ENCODE measurements at places on chromosomes 7 and 10.

- H3K36me3 ChIP-seq = no peaks in the 10 kb centered on the region
- H3K27ac ChIP-seq = no peak overlapping the region
- no peak overlapping the region for H3K4me3 ChIP-seq
Observed at GRCh38 chr10:93071177-93071472, 2.6 kb upstream of the CYP26A1 start.

GRCh38 chr7:15854841-15855524, 168.5 kb upstream of the MEOX2 start:
- DNase-seq = no peak
- H3K4me3 ChIP-seq = no peak overlapping the region
- H3K4me1 ChIP-seq = no peaks in the 10 kb centered on the region
- H3K27ac ChIP-seq = no peak overlapping the region
- H3K27me3 ChIP-seq = no peaks in the 10 kb centered on the region

GRCh38 chr10:71423901-71424300, 27.2 kb downstream of the CDH23 start:
- no peak overlapping the region for H3K4me3 ChIP-seq
- no peaks in the 10 kb centered on the region for H3K4me1 ChIP-seq
- DNase-seq = no peak

DNA sequence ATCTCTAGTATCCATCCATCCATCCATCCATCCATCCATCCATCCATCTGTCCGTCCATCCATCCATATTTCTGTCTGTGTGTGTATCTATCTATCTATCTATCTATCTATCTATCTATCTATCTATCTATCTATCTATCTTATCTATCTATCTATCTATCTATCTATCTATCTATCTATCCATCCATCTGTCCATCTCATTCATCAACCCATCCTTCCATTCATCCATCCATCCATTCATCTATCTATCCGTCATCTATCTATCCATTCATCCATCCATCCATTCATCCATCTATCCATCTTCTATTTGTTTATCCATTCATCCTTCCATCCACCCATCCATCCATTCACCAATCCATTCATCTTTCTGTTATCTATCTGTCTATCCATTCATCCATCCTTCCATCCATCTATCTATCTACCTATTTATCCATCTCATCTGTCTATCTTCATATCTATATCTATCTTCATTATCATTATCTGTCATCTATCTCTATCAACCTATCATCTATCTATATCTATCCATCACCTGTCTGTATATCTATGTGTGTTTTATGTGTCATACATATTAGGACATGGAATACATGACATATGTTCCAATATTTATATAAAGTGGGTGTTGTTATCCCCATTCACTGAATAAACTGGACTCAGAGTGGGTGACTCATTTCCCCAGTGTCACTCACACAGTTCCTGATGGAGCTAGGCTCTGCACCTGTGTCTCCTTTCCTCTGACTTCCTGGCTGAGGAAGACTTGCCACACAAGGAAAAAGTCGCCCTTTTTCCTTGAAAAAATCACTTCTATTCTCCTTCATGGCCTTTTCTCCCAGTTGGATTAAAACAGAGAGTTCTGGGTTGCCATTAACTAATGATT, 200.1 kb downstream of the CCDC3 start:
- H3K27me3 ChIP-seq = no peaks in the 10 kb centered on the region
- H3K4me1 ChIP-seq = no peaks in the 10 kb centered on the region
- H3K36me3 ChIP-seq = no peaks in the 10 kb centered on the region
- DNase-seq = no peak
- no peak overlapping the region for H3K4me3 ChIP-seq

DNA sequence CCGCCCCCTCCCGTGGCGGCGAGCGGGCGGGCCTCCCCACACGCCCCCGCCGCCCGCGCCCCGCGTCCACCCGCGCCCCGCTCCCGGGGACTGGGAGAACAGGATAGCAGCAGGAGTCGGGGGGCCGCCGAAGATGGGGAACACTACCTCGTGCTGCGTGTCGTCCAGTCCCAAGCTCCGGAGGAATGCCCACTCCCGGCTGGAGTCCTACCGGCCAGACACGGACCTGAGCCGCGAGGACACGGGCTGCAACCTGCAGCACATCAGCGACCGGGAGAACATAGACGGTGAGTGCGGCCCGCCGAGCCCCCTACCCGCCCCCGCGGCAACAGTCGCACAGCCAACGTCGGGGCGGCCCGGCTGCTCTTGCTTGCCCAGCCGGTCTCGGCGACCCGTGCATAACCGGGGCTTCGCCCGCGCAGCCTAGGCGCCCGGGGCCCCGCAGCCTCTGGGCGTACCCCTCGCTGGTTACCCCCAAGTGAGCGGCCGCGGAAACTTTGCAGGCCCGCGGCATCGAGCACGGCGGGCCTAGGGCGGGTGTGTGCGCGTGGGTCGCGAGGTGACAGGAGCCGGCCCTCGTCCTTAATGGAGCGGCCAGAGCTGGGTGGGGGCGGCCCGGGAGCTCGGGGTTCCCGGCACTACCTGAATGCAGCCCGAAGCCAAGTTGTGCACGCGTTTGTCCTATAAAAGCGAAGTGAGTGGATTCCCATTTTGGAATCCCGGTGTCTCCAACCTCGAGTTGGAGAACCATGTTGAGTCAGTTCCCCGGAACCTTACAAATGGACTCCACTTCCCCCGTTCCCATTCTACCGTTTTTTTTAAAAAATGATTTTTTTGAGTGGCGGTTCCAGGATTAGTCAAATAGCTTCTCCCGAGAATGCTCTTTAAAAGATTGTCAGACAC, 863 bp downstream of the CCNY start:
- peak; percentile 28 for DNase-seq
- no peaks in the 10 kb centered on the region for H3K36me3 ChIP-seq
- H3K4me3 ChIP-seq = peak overlapping the region; percentile 80
- peaks cover 29% of the 10 kb centered on the region for H3K4me1 ChIP-seq

GRCh38 chr7:89312551-89312950, 517.0 kb upstream of the TEX47 start:
- no peaks in the 10 kb centered on the region for H3K4me1 ChIP-seq
- no peak for DNase-seq
- no peak overlapping the region for H3K27ac ChIP-seq
- H3K27me3 ChIP-seq = no peaks in the 10 kb centered on the region

GRCh38 chr10:70673043-70673928, 980 bp downstream of the ADAMTS14 start:
- no peaks in the 10 kb centered on the region for H3K4me1 ChIP-seq
- H3K27me3 ChIP-seq = peaks cover 13% of the 10 kb centered on the region
- no peaks in the 10 kb centered on the region for H3K36me3 ChIP-seq
- H3K27ac ChIP-seq = no peak overlapping the region

DNA sequence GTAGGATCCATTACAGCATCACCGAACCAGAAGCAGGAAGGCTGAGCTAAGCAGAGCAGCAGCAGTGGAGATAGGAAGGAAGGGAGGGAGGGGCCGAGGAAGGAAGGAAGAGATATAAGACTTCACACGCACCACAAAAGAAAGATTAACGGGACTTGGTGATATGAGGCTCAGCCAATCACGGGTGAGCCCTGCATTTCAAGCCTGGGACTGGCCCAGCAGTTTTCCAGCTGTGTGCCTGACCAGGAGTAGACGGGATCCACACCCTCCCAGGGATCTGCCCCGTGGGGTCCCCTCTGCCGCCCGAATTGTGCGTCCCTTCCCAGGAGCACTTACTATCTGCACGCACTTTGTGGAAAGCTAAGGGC, 16.2 kb downstream of the ATG9B start:
- peaks cover 2% of the 10 kb centered on the region for H3K4me1 ChIP-seq
- peak overlapping the region; percentile 49 for H3K4me3 ChIP-seq
- H3K27ac ChIP-seq = peak overlapping the region; percentile 30
- peak; percentile 27 for DNase-seq
- H3K27me3 ChIP-seq = peaks cover 15% of the 10 kb centered on the region

- H3K36me3 ChIP-seq = no peaks in the 10 kb centered on the region
- H3K27ac ChIP-seq = no peak overlapping the region
- no peaks in the 10 kb centered on the region for H3K4me1 ChIP-seq
- H3K27me3 ChIP-seq = no peaks in the 10 kb centered on the region
- no peak for DNase-seq
- no peak overlapping the region for H3K4me3 ChIP-seq
Observed at GRCh38 chr7:28483112-28483511, 70.8 kb downstream of the CREB5 start.

GRCh38 chr7:44176486-44176885, 12.8 kb downstream of the GCK start:
- no peak overlapping the region for H3K4me3 ChIP-seq
- DNase-seq = no peak
- H3K27ac ChIP-seq = no peak overlapping the region
- H3K36me3 ChIP-seq = no peaks in the 10 kb centered on the region
- H3K4me1 ChIP-seq = no peaks in the 10 kb centered on the region

- no peak overlapping the region for H3K4me3 ChIP-seq
- no peaks in the 10 kb centered on the region for H3K36me3 ChIP-seq
- peaks cover 15% of the 10 kb centered on the region for H3K4me1 ChIP-seq
- DNase-seq = no peak
- no peak overlapping the region for H3K27ac ChIP-seq
Observed at GRCh38 chr10:69321039-69321715, 42.9 kb downstream of the HK1 start.

DNA sequence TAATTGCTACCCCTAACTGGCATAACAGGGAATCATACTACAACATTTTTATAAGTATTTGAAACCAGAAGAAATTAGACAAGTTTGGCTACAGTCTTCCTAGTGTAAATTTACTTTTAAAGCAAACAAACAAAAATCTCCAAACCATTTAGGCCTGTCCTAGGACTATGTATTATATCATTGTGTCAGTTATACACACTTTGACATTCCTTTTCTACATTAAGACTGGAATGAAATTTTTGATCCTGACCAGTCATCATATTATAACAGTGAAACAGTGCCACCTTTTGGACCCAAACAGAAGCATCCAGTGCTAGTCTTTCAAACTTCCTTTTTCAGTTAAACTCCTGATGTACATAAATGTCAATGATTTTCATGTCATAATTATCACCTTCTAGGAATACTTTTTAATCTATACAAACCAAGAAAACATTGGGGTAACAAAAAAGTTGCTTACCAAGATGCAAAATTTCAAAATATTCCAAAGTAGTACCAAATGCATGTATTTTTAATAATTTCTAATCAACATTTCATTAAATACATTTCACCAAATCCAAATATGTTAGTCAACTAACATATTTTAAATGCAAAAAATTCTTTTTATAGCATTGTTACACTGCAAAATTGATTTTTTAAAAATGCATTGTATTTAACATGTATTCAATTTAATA, 75.7 kb downstream of the IMMP2L start:
- H3K27me3 ChIP-seq = no peaks in the 10 kb centered on the region
- H3K4me1 ChIP-seq = no peaks in the 10 kb centered on the region
- peak; percentile 53 for DNase-seq
- no peaks in the 10 kb centered on the region for H3K36me3 ChIP-seq
- H3K4me3 ChIP-seq = no peak overlapping the region
- no peak overlapping the region for H3K27ac ChIP-seq

GRCh38 chr10:88952647-88953111, at the start of gene ACTA2:
Gene ACTA2 (minus strand): TSS chr10:88952773. CDS start chr10:88948930, 3,843 bp downstream.
- no peaks in the 10 kb centered on the region for H3K4me1 ChIP-seq
- peaks cover 92% of the 10 kb centered on the region for H3K27me3 ChIP-seq
- H3K36me3 ChIP-seq = no peaks in the 10 kb centered on the region
- no peak within 1 kb of the TSS for H3K27ac ChIP-seq

GRCh38 chr7:30411897-30412296, 66.7 kb downstream of the NOD1 start:
- H3K27ac ChIP-seq = no peak overlapping the region
- H3K4me3 ChIP-seq = no peak overlapping the region
- peaks cover 12% of the 10 kb centered on the region for H3K4me1 ChIP-seq
- H3K27me3 ChIP-seq = no peaks in the 10 kb centered on the region
- no peaks in the 10 kb centered on the region for H3K36me3 ChIP-seq
- DNase-seq = no peak

GRCh38 chr7:253581-254336, 36.2 kb upstream of the FOXL3 start:
- H3K27ac ChIP-seq = no peak overlapping the region
- H3K4me1 ChIP-seq = no peaks in the 10 kb centered on the region
- H3K27me3 ChIP-seq = no peaks in the 10 kb centered on the region
- DNase-seq = no peak
- H3K4me3 ChIP-seq = no peak overlapping the region

- H3K36me3 ChIP-seq = no peaks in the 10 kb centered on the region
- peaks cover 36% of the 10 kb centered on the region for H3K27me3 ChIP-seq
- no peak overlapping the region for H3K27ac ChIP-seq
- peaks cover 9% of the 10 kb centered on the region for H3K4me1 ChIP-seq
- no peak for DNase-seq
Observed at GRCh38 chr10:101014966-101015581, 15.5 kb downstream of the LZTS2 start.

GRCh38 chr7:70787771-70788170, 344.2 kb upstream of the GALNT17 start:
- H3K36me3 ChIP-seq = peaks cover 41% of the 10 kb centered on the region
- DNase-seq = no peak
- no peak overlapping the region for H3K4me3 ChIP-seq
- H3K4me1 ChIP-seq = no peaks in the 10 kb centered on the region
- H3K27ac ChIP-seq = no peak overlapping the region

DNA sequence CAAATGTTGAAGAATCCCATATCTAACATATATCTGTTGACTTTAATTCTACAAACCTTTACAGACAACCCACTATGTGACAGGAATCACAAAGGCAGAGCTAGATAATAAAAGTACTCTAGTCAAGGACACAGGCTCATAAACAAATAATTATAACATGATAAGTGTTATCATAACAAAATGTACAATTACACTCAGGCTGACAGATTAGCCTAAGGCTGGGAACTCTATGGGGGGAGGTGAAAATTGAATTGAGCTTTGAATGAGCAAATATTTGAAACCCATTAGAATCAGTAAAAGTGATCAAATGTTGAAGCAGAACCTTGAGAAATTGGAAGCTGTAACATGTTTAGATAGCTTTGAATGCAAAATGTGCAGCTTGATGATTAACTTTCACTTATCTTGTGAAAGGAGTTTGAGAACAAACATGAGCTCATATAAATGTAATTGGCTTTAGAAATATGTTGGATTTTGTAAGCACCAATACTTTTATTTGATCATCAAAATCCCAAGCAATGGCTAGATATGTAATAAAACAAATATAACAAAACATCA, 970.2 kb downstream of the SORCS3 start:
- no peak for DNase-seq
- no peak overlapping the region for H3K27ac ChIP-seq
- no peaks in the 10 kb centered on the region for H3K27me3 ChIP-seq
- no peak overlapping the region for H3K4me3 ChIP-seq

DNA sequence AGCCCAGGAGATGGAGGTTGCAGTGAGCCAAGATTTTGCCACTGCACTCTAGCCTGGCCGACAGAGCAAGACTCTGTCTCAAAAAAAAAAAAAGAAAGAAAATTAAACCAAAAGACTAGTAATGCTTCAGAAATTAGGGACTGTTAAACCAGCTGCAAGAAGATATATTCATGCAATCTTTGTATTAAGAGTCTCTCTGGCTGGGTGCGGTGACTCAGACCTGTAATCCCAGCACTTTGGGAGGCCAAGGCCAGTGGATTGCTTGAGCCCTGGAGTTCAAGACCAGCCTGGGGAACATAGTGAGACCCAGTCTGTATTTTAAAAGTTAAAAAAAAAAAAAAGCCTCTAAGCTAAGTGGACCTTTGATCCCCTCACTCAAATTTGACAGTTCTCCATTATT, 2.5 kb upstream of the HNRNPF start:
- H3K36me3 ChIP-seq = no peaks in the 10 kb centered on the region
- no peak for DNase-seq
- H3K4me3 ChIP-seq = no peak overlapping the region
- H3K4me1 ChIP-seq = no peaks in the 10 kb centered on the region
- H3K27me3 ChIP-seq = no peaks in the 10 kb centered on the region

- no peak overlapping the region for H3K4me3 ChIP-seq
- H3K36me3 ChIP-seq = no peaks in the 10 kb centered on the region
- no peak overlapping the region for H3K27ac ChIP-seq
Observed at GRCh38 chr10:85547460-85548023, 819.1 kb downstream of the GRID1 start.

Data from MM.1S (cell line).